Stimulated activated naive CD4-positive, alpha-beta T cell treated with Interleukin-2 at 50 U/mL for 16 hours (primary cell): ENCODE measurements at places on chromosomes 11 and 22.

DNA sequence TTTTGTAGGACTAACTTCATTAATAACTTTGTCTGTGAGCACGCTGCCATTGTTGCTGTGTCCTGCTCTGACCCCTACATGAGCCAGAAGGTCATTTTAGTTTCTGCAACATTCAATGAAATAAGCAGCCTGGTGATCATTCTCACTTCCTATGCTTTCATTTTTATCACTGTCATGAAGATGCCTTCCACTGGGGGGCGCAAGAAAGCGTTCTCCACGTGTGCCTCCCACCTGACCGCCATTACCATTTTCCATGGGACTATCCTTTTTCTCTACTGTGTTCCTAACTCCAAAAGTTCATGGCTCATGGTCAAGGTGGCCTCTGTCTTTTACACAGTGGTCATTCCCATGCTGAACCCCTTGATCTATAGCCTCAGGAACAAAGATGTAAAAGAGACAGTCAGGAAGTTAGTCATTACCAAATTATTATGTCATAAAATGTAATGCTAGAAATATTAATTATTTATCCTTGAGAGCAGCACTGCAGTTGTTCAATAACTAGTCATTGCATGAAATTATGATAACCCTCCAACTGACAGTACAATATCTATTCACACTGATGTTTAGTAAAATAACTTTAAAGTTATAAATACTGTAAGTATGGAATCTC, 46.4 kb upstream of the OR5D13 start:
- DNase-seq, result no peak

- DNase-seq, result no peak
These were observed 32.6 kb upstream of the KCNQ1OT1 start for GRCh38 chr11:2732261-2732939.

GRCh38 chr11:47350315-47350714, 2.2 kb downstream of the MYBPC3 start:
- DNase-seq, result no peak

DNA sequence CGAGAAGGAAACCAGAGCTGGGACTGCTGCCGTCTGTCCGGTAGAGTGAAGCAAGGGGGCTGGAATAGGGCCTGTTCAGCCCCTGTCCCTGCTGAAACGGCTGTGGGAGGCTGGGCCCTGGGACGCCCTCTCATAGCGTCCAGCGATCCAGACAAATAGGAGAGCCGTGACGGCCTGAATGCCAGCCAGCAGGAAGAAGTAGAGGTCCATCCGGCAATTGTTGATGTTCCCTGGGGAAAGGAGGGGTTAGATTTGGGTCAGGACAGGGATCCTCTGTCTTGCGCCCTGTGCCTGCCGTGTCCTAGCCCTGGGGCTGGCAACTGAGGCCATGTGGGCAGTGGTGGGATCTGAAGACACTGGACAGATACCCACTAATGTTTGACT, 12.9 kb downstream of the TMEM132A start:
- DNase-seq, result no peak

GRCh38 chr11:12640926-12641849, 33.0 kb upstream of the TEAD1 start:
- DNase-seq, result no peak

DNA sequence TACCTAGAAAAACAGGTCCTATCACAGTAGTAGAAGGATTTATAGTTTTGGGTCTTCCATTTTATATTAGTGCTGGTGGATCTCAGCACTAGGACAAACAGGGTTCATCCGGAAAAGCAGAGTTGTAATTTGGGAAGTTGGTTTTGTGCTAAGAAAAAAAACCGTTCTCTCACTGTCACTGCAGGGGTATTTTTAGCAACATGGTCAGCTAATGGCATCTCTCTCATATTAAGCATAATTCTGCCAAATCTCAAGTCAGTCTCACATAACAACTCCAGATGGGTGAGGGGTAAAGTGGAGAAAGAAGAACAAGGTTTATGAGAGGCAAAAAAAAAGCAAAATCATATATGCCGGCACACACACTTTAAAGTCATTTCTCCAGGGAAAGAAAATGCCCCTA, 51.6 kb upstream of the GDPD4 start:
- no peak for DNase-seq

- DNase-seq, result no peak
These were observed 7.6 kb downstream of the MMP20 start for GRCh38 chr11:102617466-102618008.

DNA sequence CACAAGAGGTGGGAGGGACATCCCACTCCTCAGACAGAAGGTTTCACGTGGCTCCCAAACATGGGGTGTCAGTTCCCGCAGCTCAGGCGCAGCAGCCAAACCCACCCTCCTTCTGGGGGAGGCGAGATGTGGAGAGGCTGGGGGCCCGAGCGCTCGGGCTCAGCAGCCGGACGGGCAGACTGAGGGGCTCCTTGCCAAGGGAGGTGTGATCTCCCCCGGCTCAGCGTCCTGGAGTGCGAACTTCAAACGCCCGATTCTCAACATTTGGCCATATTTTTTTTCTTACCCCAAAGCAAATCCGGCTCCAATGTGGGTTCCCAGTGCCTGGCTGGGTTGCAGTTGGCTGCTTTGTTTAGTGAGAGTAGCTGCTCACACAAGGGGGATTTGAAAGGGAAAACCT, 477.9 kb downstream of the MN1 start:
- DNase-seq, result no peak

DNA sequence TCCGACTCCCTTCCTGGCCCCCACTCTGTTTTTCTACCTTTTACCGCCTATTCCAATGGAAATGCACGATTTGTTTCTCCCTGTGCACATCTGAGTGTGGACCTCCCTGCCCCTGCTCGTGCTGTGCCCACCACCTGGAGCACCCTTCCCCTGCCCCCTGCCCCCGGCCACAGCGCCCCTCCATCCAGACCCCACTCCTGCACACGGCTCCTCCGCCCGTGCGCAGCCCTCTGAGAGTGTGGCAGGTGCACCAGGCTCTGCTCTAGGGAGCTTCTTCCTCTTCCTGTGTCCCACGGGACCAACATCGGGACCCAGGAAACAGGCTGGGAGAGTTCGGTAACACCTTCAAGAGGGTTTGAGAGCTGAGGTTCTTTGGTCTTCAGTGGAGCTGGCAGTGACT, 62.9 kb downstream of the LRP5 start:
- DNase-seq, result no peak

- DNase-seq, result no peak
These were observed 41.7 kb downstream of the MICAL3 start for GRCh38 chr22:17982572-17983141.

GRCh38 chr11:66976028-66976467, 944 bp downstream of the C11orf86 start:
- DNase-seq, result no peak

DNA sequence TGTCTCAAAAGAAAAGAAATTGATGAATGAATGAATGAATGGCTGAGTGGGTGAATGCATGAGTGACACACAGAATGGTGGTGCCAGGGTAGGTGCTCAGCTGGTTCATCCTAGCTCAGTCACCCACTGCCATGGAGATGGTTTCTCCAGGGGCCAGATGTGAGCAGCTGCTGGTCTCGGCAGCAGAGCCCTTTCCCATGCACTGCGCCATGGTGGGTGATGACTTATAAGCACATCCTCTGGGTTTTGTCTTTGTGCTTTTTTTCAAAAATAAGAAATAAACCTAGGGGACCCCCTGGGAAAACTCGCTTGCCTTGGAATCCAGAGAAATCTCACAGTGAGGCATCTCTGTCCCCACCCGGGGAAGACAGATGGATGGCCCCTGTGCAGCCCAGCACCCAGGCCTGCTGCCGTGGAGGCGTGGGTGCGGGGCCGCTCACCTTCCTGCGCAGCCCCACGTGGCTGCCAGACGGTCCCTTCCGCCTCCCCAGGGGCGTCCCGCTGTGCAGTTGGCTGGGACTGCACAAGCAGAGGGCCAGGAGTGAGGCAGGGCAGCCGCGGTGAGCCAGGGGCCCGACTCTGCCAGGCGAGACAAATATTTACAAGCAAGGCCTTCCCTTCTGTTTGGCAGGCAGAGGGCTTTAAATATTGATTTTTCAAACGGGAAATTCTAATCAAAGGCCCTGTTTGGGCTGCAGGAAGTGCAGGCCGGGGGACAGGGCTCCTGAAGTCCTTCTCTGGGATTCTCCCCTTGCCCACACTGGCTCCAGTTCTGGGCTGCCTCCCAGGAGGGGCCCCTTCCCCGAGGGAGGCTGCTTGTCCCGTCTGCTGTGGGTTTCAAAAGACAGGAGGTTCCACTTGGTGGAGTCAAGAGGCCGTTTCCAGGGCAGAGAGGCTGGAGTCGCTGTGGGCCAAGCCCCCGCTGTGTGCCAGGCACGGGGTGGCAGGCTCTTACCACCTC, 24.3 kb downstream of the MPPED1 start:
- no peak for DNase-seq

GRCh38 chr11:72026090-72026489, 27.4 kb downstream of the IL18BP start:
- no peak for DNase-seq

GRCh38 chr11:99184146-99184545, 163.4 kb downstream of the CNTN5 start:
- DNase-seq, result no peak

- no peak for DNase-seq
These were observed at the start of gene TAGLN for GRCh38 chr11:117199053-117199915. Gene TAGLN (plus strand): TSS chr11:117199370. CDS start chr11:117203014, 3,644 bp downstream.

GRCh38 chr11:86141727-86142126, 72.8 kb upstream of the PICALM start:
- no peak for DNase-seq

DNA sequence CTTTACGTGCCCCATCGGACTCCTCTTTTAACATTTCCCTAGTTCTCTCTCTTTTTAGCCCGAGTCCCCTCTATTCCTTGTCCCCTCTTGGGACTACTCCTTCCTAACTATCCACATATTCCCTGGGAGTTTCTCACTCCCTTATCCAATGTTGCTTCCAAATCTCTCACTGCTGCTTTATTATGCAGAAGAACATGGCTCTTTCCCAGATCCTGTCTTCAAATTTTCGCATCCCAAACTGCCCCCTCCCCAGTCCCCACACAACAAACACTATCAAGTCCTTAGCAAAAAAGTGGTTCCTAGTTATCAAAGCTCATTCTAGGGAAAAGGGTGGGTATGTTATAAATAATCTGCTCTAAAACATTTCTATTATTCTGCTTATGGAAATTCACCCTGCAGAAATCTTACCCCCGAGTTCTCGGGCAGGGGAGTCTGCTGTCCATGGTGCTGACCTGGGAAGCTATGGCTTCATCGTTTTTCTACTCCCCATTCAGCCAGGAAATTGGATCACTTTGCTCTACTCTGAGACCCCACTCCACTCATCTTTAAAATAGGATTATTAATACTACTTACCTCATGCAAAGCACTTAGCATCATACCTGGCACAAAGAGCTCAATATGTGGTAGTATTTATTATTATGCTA, 393.5 kb downstream of the BUD13 start:
- no peak for DNase-seq

DNA sequence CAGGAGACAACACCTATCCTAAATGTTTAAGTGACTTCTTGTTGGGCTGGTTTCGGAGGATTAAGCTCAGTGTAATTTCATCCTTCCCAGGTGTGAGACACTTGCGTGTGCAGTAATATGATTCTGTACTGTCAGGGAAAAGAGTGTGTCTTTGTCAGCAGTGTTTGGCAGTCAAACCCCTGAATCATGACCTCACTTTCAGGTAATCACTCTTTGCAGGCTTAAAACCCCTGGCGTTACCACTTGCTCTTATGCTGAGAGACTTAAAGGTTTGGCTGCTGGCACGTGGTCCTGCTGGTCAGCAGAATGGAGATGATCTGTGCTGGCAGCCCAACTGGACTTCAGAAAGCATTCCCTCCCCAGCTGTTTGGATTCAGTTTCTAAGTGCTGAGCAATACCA, 56.1 kb downstream of the APIP start:
- no peak for DNase-seq

DNA sequence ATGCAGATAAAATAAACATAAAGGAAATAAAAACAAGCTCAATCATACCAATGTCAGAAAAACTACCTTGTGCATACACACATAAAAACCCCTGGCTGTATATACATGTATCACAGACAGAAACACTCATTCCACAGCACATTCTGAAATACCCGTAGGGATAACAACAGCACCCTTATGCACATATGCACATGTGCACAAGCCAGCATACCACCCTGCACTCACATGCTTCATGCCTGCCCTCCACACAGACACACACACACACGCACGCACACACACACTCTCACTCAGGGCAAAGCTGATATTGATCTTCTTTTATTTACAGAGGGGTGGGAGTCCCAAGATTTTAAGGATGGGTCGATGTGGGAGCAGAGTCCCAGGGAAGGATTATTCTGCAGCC, 92.1 kb downstream of the CSNK2A3 start:
- no peak for DNase-seq
